ENCODE measurements at places on chromosomes 13 and 19.

DNA sequence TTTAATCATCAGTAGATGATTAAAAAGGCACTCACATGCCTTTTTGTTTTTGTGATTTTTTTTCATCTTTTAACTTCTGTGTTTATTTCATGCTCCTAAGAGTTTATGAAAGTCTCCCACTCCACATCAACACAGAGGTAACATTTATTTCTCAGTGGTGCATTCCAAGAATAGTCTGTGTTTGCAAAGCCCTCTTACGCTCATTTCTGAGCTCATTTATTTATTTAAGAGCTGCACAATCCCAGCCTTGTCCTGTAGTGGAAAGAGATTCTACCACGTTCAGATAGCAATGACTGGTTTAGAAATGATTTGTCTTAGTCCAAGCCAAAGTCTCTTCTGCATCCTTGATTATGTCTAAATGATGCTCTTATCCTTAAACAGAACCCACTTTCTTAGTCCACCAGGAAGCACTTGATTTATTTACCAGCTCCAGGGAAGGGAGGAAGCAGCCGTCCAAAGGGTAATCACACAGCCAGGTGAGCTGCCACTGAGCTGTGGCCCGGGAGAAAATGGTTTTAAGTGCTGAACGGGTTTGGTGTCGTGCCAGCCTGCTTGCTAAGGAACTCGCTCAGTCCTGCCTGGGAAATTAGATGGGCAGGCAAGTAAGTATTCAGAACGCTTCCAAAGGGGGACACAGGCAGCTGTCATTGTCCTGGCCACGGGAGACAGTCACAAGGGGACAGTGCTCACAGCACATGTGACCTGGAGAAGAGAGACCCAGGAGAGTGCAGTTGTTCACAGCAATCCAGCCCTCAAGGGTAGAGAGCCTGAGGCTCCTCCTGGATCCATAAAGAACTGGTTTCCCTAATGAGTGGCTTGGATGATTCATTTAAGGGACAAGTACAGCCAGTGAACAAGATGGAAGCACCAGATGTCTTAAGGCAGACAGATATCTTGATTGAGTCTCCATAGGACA is 131.8 kb upstream of the WASF3 start:
- DNase-seq = peak; percentile 8

GRCh38 chr13:48615049-48615448 is 38.7 kb upstream of the CYSLTR2 start:
- DNase-seq = no peak

DNA sequence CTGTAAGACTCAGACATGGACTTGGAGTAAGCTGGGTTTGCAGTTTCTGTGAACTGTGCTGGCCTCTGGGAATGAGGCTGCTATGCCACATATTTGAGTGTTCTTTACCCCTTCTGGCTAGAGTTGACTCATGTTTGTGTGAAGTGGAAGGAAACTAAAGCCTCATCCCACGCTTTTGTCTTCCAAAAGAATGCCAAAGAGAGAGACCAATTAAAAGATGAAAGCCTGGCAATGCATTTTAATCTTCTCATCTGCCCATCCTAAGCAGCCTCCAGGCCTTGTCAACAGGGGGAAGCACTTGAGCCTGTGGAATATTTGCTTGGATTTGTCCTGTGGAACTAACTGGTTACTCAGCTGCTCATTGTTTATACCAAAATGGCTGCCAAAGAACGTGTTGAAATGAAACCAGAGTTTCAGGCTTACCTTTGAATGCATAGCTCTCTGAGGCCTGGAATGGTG is 49.1 kb downstream of the LMO7 start:
- peak; percentile 81 for DNase-seq

DNA sequence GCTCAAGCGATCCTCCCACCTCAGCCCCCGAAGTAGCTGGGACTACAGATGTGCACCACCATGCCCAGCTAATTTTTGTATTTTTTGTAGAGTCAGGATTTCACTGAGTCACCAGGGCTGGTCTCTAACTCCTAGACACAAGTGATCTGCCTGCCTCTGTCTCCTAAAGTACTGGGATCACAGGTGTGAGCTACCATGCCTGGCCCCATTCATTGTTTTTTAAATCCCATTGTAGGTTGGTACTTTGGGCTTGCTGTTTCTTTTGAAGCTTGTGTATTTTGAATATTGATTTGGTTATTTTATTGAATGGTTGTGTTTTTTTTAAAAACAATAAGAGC is 26.7 kb downstream of the ZMYM2 start:
- no peak for DNase-seq

- DNase-seq = no peak
Observed at GRCh38 chr13:29456419-29456818, 139.1 kb downstream of the SLC7A1 start.

GRCh38 chr19:6048793-6049405 is 61.4 kb downstream of the RFX2 start:
- peak; percentile 71 for DNase-seq

GRCh38 chr13:114069376-114070097 is 62.9 kb downstream of the RASA3 start:
- no peak for DNase-seq

GRCh38 chr19:958967-959855 is 24.9 kb upstream of the WDR18 start:
- peak; percentile 70 for DNase-seq

GRCh38 chr19:22620401-22620800 is 13.7 kb upstream of the ZNF492 start:
- DNase-seq = no peak

DNA sequence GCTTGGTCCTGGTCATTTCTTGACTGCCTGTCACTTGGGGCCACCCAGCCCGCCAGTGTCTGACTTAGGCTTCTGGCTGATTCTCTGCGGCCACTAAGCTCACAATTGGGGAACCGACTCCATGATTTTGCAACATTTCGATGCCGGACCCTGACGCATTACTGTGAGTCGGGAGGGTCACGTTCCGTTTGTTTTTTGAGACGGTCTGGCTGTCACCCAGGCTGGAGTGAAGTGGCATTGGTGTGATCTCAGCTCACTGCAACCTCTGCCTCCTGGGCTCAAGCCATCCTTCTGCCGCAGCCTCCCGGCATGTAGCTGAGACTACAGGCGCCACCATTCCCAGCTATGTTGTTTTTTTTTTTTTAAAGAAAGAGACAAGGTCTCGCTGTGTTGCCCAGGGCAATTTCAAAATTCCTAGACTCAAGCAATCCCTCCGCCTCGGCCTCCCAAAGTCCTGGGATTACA is 3.2 kb upstream of the ADAT3 start:
- no peak for DNase-seq

DNA sequence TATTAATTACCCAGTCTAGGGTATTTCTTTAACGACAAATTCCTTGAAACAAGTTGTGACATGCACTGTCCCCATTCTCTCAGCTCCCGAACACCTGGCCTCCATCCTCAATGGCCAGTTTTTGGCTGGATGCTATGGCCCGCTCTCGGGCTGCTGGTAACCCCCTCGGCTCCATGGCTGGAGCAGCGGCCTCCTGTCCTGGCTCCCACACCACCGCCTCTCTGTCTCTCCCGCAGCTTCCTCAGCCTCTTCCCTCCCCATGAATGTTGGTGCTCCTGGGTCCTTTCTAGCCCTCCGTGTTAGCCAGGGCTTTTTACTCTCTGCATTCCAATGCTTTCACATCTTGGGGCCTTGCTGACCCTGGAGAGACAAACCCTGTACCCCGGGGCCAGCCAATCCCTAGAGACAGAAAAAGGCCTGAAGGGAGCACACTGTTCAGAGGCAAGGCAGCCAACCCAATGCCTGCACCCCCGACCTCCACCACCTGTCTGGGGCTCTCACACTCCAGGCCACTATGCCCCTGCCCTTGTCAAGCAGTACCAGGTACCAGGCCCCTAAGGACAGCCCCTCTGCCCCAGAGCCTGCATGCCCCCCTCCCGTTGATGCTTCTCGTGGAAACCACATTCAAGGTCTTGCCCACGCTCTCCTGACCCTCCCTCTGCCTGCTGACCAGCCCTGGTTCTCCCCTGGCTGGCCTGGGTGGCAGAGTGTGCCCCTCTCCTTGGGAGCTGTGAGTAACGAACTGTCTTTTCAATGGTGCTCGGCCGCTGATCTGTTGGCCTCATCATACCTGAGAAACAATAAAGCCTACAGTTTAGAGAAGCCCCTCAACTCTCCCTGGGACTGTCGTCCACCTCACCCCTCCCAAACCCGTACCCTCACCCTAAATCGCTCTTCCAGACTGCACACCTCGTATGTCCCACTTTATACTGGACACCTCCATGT is 86.9 kb upstream of the GPR183 start:
- DNase-seq = no peak

Data from fibroblast of lung (primary cell).